Epithelial cell of esophagus (primary cell): ENCODE measurements at places on chromosomes 1 and 21.

GRCh38 chr1:226411619-226412018 lies 3.7 kb upstream of the PARP1 start:
- DNase-seq: no peak

DNA sequence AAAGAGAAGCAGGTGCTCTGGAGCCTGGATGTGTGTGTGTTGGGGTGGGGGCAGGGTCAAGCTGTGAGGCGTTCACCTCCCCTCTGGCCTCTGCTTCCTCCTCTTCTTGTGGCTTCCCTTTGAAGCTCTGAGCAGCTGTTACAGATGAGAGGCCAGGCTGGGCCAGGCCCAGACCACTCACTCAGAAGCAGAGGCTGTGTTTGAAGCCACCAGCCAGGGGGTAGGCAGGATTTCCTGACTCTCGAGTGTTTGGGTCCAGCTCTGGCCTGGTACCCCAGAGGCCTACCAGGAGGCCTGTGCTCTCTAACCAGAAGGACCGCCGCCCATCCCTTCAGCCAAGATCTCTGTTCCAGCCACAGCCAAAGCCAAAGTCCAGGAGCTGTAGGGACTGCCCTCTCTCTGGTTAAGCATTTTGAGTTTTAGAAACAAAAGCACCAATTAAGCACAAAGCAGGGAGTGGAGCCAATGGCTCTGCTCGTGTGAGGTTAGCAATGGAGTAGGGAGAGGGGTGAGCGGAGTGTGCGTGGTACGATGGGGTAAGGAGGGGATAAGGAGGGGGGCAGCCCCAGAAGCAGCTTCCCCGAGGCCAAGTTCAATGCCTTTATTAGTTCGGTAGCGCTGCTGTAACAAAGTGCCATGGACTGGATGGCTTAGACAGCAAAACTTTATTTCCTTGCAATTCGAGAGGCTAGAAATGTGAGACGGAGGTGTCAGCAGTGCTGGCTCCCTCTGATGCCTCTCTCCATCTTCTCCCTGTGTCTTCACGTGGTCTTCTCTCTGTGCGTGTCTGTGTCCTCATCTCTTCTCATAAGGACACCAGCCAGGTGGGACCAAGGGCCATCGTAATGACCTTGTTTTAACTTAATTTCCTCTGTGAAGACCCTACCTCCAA lies 20.5 kb downstream of the RCSD1 start:
- no peak for DNase-seq

DNA sequence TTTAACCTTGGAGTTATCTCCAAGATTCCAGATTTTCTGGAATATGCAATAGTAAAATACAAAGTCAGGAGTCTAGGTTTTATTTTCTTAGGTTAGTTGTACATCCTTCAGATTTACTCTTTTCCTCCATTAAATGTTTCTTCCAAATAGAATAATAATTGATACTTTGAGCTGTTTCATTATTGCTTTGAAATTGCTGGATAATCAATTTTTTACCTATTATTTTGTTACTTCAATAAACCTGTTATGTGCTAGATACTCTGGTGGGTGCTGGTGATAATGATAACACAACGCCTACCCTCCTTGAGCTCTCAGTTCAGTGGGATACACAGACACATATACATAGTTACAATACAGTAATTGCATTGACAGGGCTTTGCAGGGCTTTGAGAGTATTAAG lies 79.4 kb downstream of the GPR161 start:
- DNase-seq: no peak

DNA sequence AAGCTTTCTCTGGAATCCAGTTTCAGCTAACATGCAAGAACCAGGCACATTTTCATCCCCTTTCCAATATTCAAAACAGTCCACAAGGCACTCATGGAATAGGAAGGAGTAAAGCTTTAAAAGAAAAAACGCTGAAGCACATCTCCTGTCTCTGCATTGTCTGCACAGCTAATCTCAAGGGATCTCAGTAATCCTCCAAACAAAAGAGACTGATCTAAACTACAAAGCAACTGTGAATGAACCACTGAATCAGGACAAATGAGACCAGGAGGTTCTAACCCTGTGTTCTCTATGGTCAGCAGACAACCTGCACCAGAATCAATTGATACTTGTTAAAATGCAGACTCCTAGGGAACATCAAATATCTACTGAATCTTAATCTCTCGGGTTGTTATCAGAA lies 399.0 kb downstream of the HHAT start:
- DNase-seq: no peak

- DNase-seq: no peak
These were observed 2.6 kb downstream of the IKBKE start for GRCh38 chr1:206472886-206473285.

DNA sequence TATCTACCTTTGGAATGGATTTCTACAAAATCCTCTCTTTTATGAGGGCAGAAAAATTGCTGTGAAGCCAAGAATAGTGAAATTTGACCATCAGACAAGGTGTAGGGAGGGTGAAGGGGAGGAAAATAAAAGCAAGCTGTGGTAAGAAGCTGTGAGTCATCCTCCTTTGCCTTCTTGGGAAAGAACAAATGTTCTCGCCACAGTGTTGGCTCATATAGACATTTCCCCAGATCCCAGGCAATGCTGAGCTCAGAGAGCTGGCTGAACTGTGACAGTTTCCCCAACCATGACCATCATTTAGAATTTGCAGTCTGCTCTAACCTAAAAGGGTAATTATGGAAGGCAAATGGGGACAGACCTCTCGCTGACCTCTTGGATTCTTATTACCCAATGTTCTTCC lies 235.4 kb downstream of the PBX1 start:
- DNase-seq: peak; percentile 88

GRCh38 chr1:14896381-14897079 lies 257.0 kb upstream of the TMEM51 start:
- no peak for DNase-seq

DNA sequence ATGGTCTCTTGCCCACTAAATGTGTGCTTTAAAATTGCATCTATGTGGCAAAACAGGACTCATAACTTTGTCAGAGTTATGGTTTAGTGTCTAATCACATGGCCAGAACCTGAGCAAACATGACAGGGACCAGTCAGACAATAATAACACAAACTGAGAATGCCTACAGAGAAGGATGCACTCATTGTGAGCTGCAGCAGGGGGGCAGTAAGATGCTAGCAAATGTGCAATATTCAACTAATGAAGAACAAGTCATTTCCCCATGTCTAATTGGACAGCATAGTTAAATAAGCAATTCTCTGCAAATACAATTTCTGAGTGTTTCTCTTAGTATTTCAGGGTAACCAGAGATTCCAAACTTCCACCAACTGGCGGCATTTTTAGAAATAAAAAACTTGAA lies 30.8 kb downstream of the SPAG17 start:
- DNase-seq: peak; percentile 70

DNA sequence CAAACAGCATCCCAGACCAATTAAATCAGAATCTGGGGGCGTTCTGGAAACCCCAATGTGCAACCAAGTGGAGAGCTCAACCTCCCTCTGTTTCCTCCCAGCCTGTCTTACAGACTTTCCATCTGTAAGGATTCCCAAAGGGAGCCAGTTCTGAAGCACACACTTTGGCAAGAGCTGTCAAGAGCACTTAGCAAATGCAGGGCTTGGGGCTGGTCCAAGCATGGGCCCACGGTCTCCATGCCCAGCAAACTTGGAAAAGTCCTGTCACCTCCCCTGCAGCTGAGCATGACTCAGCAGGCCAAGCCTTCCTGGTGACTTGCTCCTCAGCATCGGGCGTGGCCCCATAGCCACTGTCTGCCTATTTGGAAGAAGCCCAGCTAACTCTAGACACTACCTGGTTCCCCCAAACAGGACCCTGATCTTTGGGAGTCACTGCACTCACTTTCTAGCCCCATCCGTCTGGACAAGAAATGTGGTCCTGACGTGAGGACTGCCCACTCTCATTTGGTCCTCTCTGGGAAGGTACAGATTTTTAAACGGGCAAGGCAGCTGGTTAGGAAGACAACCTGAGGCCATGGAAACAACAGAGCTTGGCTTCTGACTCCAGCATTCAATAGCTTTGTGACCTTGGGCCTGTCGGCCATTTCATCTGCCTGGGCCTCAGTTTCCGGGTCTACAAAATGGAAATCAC lies 16.9 kb downstream of the SLC2A1 start:
- peak; percentile 89 for DNase-seq

DNA sequence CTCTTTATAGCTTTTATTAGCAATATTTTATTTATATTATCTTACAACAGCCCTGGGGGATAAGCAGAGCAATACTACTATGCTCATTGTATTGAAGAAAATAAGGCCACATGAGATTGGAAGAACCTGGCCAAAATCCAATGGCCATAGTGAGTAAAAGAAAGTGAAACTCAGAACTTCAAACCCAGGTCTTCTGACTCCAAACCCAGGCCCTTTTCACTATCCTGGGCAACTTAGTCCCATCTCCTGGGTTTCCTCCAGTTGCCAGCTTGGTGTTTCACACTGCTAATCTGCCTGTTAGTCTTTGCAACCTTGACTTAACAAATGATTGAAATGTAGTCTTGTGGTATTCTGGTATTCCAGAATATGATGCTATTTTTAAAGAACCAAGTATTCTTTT lies 22.4 kb upstream of the EXO1 start:
- no peak for DNase-seq

GRCh38 chr1:175628548-175629317 lies 114.7 kb downstream of the TNR start:
- no peak for DNase-seq

DNA sequence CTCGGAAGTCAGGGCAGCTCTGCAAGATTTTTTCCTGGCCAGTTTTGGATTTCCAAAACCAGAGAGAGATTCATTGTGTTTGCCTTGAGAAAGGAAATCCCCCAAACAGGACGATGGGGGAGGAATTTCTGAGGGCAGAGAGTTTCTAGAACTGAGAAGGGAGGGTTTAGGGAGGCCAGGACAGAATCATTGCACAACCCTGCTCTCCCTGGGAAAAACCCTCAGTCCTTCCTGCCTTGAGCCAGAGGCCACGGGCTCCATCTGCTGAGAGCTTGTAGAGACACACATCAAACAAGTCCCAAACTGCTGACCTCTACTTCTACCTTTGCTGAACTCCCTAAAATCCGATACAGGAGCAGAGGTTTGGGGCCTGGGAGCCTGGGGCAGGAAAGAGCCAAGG lies 99.7 kb downstream of the NMNAT2 start:
- DNase-seq: peak; percentile 90

GRCh38 chr1:205435578-205436573 lies 14.0 kb upstream of the LEMD1 start:
- no peak for DNase-seq

DNA sequence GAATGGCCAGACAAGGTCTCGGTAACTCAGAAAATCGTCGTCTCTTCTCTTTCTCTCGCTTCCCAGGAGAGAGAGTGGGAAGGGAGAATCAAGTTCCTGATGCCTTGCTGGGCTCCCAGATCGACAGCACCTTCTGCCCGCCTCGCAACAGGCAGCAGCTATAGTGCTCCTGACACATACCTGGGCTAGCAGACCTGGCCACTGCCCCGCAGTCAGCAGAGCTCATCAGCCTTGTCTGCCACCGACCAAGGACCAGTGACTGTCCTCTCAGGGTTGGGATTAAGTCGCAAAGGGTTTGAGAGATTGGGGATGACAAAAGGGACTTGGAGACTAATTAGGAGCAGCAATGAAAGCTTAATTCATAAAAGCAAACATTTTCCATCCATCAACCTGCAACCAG lies 4.1 kb downstream of the RUNX3 start:
- no peak for DNase-seq

- DNase-seq: peak; percentile 93
These were observed 4.6 kb downstream of the TENT5B start for GRCh38 chr1:27007909-27008582.

GRCh38 chr21:41926117-41926806 lies 27.6 kb downstream of the C2CD2 start:
- DNase-seq: peak; percentile 36

GRCh38 chr1:186050360-186050759 lies 316.2 kb downstream of the HMCN1 start:
- DNase-seq: peak; percentile 76

- no peak for DNase-seq
These were observed 1882.4 kb downstream of the NCAM2 start for GRCh38 chr21:22880573-22880972.
